ENCODE measurements at places on chromosomes 2 and 18.

DNA sequence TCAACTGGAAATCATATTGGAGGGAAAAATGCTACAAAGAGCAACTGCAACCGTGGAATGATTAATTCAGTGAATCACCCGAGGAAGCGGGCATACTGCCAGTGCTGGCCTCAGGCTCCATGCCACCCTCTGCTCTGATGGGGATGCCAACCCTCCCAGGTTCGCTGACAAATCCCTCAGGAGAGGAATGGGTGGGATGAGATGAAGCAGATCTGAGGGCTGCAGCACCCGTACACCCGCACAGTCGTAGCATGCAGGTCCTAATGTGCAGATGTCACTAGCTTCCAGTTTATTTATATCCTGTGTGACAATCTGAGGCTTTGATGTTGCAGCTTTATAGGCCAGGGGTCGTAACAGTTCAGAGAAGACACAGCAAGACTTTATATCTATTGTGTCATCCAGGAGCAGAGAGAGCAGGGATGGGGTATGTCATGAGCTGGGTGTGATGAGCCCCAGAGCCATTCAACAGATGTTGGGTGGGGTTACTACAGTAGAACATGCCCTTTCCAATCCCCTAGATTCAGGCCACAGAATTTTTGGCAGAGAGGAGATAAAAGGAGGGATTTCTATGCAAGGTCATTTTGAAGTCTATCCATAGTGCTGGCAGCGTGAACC, 44.6 kb downstream of the DPP4 start:
- H3K27ac ChIP-seq: no peak overlapping the region
- no peak for DNase-seq
- H3K4me3 ChIP-seq: no peak overlapping the region
- H3K4me1 ChIP-seq: no peaks in the 10 kb centered on the region

- H3K4me1 ChIP-seq: peaks cover 17% of the 10 kb centered on the region
- peaks cover 3% of the 10 kb centered on the region for H3K27me3 ChIP-seq
- no peak overlapping the region for H3K4me3 ChIP-seq
- peaks cover 1% of the 10 kb centered on the region for H3K36me3 ChIP-seq
- no peak for DNase-seq
Observed at GRCh38 chr2:216770717-216771116, 75.4 kb upstream of the IGFBP5 start.

DNA sequence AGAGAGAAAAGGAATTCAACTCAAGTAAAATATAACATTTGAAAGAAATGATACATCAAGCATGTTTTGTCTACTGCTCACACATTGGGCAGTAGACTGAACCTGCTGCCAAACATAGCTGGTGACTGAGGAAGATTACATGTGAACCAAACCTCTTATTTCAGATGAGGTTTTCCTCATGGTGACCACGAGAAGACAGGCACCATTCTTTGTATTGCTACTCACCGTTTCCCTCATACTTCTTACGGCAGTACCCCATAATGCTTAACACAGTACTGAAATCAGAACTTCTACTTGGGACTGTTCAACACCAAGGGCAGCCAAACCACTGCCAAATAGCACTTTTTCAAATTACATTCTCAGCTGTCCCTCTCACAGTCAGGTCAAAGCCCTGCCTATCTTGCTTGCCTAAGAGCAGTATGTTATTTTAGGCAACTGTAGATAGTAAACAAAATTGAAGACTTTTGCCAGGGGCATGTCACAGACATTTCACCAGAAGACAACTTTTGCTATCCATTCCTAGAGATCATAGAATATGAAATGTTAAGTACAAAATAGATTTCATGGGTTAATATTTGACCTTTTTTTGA, 167.1 kb upstream of the DOK6 start:
- no peak for DNase-seq
- H3K27me3 ChIP-seq: no peaks in the 10 kb centered on the region
- no peaks in the 10 kb centered on the region for H3K36me3 ChIP-seq
- H3K4me3 ChIP-seq: no peak overlapping the region

- H3K36me3 ChIP-seq: no peaks in the 10 kb centered on the region
- DNase-seq: no peak
- H3K27me3 ChIP-seq: no peaks in the 10 kb centered on the region
Observed at GRCh38 chr2:88658326-88658725, 31.1 kb upstream of the EIF2AK3 start.
